ENCODE measurements at places on chromosomes 7 and 10. TPM values are rescaled to one million over a fixed set of nuclear protein-coding genes. Genes with fewer than 3 reads are reported as not detected.

GRCh38 chr7:105502173-105502572 lies 19.9 kb downstream of the PUS7 start:
- no peak for DNase-seq

DNA sequence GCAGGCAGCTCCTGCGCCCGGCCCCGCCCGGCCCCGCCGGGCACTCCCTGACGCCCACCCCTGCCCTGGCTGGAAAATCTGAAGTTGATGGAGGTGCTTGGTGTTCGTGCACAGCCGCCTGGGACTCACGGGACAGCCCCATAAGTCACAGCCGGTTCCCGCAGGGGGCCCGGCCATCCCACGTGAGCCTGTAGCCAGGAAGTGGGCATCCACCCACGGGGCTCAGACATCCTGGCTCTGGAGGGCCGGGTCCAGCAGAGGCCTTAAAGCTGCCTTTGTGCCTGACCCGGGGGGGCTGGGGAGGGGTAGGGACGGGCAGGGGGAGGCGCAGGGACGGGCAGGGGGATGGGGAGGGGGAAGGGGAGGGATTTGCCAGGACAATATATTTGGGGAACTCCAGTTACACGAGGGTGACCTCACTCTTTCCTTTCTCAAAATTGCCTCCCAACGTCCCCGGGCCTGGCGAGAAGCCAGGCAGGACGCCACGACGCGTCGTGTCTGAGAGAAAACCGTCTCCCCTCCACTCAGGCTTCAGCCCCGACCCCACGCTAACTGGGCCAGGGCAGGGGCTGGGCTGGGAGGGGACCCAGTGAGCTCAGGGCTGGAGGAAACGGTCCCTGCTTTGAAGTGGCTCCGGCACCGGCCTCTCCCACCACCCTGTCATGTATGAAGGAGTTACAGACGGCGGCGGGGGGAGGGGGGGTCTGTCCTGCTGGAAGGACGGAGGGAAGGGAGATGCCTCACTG lies 82.1 kb upstream of the PDGFA start:
- DNase-seq, result no peak

TPK1 gene
- total RNA-seq, result 22.8 TPM

- no peak for DNase-seq
These were observed 18.0 kb upstream of the ZNF488 start for GRCh38 chr10:47401874-47402640.

DNA sequence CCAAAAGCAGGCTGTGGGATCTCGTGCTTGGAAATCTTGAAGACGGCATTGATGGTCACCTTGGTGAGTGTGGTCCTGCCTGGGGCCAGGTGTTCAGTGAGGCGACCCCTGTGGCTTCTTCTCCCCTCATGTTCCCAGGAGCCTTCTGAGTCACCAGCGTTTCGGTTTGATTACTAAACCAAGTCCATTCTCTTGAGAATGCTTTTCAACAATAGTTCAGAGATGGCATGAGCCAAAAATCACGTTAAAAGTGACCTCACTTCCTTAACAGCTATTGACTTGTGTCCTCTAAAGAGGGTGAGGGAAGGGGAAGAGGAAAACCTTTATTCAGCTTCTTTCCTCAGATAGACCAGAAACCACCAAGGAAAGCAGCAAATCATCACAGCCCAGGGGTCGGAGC lies 315.2 kb downstream of the GATA3 start:
- DNase-seq, result no peak

DNA sequence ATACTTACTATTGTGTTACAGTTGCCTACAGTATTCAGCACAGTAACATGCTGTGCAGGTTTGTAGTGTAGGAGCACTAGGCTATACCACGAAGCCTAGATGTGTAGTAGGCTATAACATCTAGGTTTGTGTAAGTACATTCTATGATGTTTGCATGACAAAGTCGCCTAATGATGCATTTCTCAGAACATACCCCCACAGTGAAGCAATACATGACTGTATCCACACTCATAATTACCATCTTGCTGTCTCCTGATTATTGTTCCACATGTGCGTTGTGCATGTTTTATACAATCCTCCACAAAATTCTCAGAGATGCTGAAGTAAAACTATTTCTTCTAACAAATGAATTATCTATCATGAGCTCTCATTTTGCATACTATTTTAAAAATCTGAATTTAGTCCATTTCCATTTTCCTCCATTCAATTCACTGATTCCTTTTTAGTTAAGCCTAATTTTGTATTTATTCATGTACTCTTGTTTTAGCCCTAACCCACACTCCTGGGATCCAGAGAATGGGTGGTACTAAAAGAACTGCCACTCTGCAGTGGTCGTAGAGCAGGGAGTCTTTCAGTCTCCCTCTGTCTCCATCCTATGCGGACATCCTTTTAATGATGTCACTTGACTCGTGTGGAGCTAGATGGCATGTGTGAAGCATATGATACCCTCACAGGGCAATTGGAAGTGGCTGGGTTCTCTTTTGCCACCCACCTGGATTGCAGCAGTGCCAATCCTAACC lies 67.6 kb upstream of the CAV2 start:
- DNase-seq, result no peak

GRCh38 chr7:113921363-113921762 lies 2.6 kb upstream of the PPP1R3A start:
- DNase-seq, result no peak

NKX1-2 gene
- total RNA-seq, result 0.02 TPM

GRCh38 chr7:154423231-154423630 lies 371.0 kb downstream of the DPP6 start:
- no peak for DNase-seq
